Endothelial cell of umbilical vein (primary cell): ENCODE measurements at places on chromosomes 3 and 15. TPM values are rescaled to one million over a fixed set of nuclear protein-coding genes. Genes with fewer than 3 reads are reported as not detected.
A peak's percentile ranks its signal among the peaks of the same experiment; 100 is the strongest.

PLD1 gene
- polyA plus RNA-seq: 35.7 and 42.0 TPM in 2 replicates

CPN2 gene
- not detected in 2 replicates for polyA plus RNA-seq

GRCh38 chr15:45118131-45118588, 4.0 kb downstream of the DUOXA2 start:
- DNase-seq: peak; percentile 92

DNA sequence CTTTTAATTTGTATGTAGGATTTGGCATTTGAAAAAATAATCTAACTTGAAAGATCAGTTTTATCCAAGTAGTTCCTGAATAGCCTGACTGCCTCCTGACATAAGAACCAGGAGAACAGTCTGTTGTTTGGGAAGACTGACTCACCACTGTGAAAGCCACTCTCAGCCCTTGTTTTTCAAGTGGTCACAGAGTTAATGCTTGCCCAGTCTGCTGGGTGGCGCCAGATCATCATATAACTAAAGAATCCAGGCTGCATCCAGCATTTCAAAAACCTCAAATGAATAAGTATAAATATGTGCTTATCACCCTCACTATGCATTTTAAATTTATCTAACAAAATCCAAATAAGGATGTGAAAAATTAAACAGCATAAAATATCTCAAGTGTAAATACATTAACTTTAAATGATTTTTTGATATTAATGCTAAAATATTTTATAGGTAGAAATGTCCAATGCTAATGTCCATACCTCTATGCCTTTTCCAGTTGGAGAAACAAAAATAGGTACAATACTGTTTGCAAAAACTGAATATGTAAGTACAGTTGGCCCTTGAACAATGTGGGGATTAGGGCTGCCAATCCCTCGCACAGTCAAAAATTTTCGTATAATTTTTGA, 26.9 kb upstream of the ZBBX start:
- DNase-seq: peak; percentile 44

- DNase-seq: no peak
These were observed 50.6 kb downstream of the ARHGEF3 start for GRCh38 chr3:56751056-56751707.

GRCh38 chr3:122183521-122183892, at the start of gene CASR:
Gene CASR, plus strand, starts transcription at chr3:122183668. Its CDS starts 70,522 bp downstream, at chr3:122254190.
- DNase-seq: no peak
